ENCODE measurements at places on chromosomes 1 and 21.
A peak's percentile ranks its signal among the peaks of the same experiment; 100 is the strongest.

DNA sequence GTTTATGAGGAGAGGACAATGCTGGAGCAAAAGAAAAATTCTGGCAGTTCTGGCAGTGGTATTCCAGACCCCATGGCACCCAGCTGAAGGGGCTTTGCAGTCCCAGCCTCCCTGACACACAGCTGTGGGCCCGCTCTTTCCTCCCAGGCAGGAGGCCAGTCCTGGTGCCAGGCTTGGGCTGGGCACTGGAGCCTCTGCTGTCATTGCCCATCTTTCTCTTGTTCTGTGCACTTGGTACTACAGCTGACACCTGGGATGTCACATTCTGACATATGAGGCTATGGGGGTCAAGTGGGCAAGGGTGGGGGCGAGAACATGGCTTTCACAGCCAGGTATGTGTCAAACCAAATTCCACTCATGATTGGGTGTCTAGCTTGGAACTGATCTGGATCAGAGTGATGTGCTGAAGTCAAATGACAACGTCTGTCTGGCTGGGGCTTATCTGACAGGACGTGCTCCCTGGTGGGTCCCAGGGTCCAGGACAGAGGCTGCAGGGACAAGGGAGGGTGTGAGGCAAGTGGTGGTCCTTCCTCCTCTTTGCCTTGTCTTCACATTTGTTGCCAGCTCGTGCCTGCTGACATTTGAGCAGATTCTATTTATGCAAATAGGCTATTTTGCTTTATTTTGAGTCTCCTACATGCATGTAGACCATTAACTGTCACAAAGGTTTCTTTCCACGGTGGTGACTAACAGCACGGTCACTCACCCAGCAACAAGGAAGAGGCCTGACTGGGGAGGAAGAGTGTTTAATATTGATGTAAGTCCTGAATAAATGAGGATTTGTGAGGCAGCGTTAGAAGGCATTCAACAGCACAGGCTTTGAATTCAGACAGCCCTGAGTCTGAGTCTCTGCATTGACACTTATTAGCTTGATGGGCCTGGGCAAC, 336.3 kb downstream of the PBX1 start:
- DNase-seq = no peak

- DNase-seq = no peak
Measured at GRCh38 chr1:53308506-53308905, 19.4 kb downstream of the LRP8 start.

DNA sequence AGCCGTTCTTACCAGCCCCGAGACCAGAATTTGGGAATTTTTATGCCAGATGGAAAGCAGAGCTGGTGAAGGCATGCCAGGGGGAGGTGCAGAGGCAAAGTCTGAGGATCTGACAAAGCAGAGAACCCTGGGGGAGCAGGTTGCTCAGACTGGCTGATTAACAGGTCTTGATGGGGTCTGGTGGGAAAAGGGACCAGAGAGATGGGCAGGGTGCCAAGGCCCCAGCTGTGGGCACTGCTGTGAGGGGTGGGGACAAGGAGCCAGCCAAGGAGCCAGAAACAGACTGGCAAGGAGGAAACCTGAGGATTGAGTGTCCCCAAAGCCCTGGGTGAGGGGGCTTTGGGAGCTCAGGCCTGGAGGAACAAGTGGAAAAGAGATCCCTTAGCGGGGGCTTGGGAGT, 21.4 kb downstream of the RPS6KA1 start:
- DNase-seq = no peak

DNA sequence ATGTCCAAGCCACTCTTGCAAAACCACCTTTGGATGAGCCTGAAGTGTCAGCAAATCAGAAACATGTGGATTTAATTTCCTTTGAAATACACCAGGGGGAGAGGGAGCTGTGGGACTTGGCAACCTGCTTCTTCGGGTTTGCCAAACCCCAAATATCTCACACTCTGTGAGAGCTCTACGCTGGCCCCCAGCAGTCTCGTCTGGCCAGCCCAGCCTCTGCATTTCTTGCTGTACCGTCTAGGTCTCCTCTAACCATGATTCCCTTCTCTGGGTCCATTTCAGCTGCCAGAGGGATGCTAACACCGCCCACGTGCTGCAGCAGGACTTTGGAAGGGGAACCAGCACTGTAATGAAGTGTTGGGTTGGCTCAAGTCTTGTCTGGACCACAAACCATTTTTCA, 114.6 kb downstream of the MRPS6 start:
- no peak for DNase-seq

DNA sequence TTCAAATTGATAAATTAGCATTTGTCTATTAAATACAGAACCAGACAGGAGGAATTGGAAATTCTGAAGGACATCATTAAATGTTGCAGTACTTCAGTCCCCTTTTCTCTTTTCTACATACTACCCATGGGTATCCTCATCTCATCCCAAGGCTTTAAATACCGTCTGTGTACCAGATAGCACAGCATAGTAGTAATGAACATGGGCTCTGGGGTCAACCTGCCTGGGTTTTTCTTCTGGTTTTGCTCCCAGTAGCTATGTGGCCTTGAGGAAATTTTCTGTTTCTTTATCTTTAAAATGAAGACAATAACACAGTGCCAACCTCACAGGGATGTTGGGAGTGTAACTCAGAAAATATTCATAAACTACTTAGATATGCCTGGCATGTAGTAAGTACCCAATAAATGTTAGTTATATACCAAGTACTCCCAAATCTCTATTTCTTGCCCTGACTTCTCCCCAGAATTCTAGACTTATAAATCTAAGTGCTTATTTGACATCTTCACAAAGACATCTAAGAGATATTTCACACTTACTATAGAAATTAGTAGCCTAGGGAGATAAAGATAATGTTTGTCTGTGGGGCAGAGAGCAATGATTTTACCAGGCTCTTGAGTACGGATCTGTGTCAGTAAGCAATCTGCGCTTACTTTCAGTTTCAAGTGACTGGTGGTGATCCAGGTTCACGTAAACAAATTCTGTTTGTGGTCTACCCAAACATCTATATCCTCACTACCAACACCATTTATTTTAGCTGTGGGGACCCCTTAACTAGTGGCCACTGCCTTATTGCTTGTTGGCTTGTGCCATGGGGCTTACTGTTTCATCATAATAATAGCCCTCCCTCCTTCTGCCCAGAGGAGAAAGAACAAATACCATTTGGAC, 37.3 kb downstream of the VANGL2 start:
- no peak for DNase-seq

DNA sequence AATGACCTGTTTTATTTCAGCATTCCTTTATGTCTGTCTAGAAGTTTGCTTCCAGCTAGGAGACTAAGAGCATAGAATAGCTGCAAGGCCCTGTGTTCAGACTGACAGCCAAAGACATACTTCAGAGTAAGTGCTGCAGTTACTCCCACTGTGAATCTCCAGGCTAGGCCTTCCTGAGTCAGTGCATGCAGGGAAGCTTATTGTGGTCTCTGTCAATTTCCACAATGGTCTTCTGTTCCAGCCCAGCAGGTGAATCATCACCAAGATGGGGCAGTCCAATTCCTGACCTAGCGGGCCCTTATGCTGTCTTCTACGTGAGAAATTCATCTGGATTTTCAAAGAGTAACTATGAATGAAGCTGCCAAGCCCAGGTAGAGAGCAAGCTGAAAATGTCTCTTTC, 146.3 kb upstream of the C8B start:
- DNase-seq = no peak

GRCh38 chr1:164647211-164647610, 88.2 kb downstream of the PBX1 start:
- no peak for DNase-seq

- DNase-seq = no peak
Measured at GRCh38 chr1:55252942-55253589, 37.9 kb upstream of the USP24 start.

- DNase-seq = peak; percentile 39
Measured at GRCh38 chr1:151993734-151994496, at the start of gene S100A10. S100A10 (minus strand) TSS chr1:151993859; CDS start chr1:151986230, 7,629 bp downstream.

DNA sequence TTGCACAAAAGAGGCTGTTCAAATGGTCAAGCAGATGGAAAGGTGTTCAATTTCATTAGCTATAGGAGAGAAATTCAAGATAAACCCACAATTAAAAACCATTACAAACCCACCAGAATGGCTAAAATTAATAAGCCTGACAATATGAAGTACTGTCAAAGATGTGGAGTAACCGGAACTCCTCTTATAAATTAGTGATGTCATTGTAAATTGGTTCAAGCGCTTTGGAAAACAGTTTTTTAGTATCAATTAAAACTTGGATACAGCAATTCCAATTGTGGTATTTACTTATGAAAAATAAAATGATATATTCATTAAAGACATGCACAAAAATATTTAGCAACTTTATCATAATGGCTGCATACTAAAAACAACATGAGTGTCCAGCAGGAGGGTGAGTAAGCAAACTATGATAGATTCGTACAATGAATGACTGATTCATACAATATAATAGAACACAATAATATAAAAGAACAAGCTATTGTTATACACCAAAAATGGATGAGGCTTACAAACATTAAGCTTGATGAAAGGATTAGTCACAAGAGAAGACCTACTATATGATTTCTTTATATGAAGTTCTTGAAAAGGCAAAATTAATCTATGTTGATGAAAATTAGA, 38.4 kb upstream of the FGGY start:
- DNase-seq = no peak

DNA sequence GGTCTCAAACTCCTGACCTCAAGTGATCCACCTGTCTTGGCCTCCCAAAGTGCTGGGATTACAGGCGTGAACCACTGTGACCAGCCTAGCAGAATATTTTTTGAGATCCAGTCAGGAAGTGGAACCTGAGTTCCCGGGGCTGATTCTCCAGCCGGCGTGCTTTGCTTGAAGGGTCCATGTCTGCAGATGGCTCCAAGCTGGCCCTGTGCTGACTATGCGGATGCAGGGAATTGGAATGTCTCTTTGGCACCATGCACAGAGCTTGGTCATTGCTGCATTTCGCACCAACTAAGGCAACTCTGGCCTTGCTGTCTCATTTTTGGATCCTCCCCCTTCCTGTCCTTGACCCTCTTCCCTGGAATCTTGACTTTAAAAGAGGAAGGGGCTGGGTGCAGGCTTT, 28.1 kb downstream of the ARHGEF10L start:
- no peak for DNase-seq

DNA sequence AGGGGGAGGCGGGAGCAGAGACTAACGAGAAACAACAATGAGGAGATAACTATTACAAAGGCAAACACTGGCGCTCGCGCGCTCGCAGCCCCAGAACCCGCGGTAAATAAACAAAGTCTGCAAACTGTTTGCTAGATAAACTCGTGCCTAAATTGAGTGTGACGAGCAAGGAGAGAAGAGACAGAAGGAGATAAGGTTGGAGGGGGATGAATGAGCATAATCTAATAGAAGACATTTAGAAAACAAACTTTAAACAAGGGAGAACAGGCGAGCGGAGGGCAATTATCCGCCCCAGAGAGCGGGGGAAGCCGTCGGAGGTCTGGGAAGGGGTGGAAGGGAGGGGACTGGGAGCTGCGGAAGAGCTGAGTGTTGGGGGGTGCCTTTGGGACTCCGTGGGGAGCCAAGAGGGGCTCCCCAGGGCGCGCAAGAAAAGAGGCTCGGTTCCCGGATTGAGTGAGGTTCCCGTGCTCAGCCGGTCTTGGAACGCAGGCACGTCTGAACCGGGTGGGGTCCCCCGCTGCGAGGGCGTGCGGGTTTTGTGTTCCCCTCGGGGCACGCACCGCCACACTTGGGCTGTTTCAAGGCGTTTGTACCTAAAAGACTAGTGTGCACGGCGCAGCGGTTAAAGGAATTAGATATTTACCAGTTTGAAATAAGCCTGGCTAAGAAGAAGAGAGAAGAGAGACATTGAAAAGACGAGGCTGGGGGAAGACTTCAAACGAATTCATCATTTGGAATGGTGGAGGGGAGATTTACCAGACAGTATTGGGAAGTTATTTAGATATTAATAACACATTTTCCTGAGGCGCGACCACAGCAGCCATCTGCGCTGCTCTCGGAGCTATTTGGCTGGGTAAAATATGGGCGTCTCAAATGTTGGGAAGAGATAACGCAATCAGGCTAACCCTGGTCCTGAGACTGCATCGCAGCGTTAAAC, 10.6 kb downstream of the PAX7 start:
- DNase-seq = no peak

GRCh38 chr1:191912517-191912916, 245.7 kb upstream of the RGS18 start:
- DNase-seq = no peak

GRCh38 chr1:48659801-48660200, 116.9 kb downstream of the BEND5 start:
- no peak for DNase-seq

DNA sequence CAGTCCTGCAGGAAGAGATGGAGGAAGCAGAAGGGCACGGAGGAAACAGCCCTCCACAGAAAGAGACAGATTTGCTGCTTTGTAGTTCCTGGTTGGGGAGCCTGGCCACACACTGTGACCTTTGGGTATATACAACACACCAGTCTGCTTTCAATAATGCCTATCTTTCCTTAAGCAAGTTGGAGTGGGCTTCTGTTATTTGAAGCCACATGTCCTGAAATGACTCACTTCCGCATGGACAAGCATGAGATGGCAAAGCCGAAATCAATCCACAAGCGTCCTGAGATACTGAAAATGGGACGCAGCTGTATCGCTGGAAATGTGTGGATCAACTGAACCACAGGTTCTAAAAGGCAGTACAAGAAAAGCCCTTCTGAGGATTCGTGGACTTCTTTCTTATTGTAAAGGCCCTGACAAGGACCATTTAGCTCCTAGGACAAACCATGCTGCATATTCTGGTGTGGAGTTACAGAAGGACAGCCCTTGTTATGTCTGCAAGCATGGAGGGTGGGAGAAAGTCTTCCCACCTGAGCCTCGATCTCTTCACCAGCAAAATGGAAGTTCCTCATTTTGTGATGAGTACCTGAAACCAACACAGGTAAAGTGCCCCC, 22.7 kb upstream of the FHAD1 start:
- DNase-seq = no peak

GRCh38 chr1:119093721-119094120, 46.7 kb downstream of the WARS2 start:
- no peak for DNase-seq
